Inflammatory macrophage (primary cell): ENCODE measurements at places on chromosomes 4 and X.

DNA sequence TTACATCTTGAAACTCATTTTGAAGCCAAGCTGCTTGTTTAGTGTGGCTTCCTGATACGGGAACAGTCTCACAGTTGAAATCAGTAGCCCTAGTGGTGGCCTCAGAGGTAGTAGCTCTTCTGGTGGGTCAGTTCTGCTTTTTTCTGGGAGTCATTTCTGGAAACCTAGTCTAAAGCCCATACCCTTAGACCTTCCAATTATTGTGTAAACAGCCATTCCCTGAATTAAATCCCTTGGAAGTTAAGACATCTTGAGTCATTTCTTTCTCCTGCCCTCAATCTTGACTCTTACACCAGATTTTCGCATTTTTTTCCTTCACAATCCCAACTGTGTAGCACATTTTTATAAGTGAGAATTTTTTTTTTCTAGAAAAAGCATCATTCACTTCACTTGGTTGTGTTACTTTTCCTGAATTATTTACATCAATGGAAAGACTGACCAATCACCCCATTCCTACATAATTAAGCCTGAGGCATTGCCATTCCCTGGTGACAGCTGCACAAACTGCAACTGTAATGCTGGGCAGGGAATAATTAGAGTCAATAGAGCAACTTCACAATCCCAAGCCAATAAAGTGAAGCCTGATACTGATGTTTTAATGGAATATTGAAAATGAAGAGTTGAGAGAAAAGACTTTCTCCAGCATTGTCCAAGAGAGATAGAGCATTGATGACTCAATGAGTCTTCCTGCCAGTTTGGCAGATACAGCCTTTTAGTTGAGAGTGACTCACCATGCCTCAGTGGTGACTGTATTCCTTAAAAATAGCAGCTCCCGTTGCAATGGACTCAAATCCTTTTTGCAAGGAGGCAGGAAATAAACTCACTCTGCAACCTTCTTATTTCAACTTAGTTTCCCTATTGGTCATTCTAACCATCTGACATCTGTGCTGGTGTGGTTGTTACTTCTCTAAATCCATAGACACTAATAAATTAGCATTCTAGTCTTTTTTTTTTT is 13.0 kb upstream of the SEPSECS start:
- peak; percentile 95 for DNase-seq

- no peak for DNase-seq
Measured at GRCh38 chrX:135396109-135396508, 25.6 kb upstream of the SMIM10L2A start.

DNA sequence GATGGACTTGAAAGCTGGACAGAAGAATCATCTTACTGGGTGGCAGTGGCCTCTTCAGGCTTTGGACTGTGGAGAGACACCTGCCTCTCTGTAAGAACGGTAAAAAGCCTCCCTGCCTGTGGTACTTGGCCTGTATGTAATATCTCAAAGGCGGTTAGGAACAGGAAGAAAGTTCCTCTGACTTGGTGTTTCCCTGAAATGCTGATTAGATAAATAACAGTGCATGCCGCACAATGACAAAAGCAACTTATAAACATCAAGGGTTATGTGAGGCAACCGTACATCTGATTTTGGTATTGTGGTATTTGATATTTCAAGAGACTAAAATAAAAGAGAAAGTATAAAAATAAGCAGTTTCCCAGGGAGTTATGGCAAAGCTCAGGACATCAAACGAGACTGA is 92.4 kb upstream of the SORBS2 start:
- no peak for DNase-seq

- no peak for DNase-seq
Measured at GRCh38 chr4:112736718-112737135, 99.8 kb downstream of the LARP7 start.

- no peak for DNase-seq
Measured at GRCh38 chr4:86640469-86640868, 46.4 kb downstream of the PTPN13 start.

DNA sequence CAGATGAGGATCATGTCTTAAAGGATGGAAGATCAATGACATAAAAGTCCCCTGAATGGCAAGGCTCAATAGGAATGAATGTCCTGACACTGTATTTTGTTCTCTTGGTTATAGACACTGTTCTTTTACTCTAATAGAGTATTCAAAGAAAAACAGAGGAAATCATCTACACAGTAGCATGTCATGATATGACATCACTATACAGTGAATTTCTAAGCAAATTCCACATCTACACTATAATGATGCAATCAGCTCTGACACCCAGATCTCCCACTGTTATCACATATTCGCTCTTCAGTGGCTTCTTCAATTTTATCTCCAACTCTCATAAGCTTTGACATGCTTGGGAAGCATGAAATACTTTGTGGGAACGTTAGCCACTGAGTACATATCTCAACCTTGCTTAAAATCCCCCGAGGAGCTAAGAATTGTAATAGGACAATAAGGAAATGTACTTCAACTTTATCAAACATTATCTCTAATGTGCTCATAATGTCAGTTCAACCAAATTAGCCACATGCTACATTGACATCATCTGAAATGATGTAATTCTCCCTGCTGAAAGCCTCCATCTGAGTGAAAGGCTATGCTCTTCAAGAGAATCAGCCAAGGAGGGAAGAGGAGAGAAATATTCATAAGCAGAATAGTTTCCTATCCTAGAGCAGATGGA is 139.6 kb upstream of the PTCHD1 start:
- no peak for DNase-seq

GRCh38 chr4:179307297-179308136 is 1865.3 kb upstream of the AGA start:
- peak; percentile 47 for DNase-seq

- DNase-seq, result peak; percentile 48
Measured at GRCh38 chr4:89111833-89112563, 665 bp downstream of the TIGD2 start.

GRCh38 chrX:107709266-107709806 is 66.3 kb downstream of the TSC22D3 start:
- no peak for DNase-seq

DNA sequence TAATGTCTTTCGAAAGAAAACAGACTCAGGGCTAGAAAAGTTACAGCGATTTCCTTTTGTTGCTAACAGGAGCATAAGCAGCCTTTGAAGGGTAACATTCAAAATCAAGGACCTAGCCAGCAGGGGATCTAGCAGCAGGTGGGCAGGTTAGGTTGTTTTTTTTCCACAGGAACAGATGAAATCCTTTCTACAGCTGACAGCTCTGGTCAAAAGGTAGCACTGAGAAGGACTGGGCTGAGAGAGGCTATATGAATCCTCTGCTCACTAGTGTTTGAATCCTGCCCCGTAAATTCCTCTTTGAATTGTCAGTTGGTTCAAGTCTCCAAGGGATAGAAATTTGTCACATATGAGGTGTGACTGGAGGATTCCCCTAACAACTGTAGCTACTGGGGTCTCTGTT is 188.2 kb downstream of the SH2D1A start:
- DNase-seq, result no peak

DNA sequence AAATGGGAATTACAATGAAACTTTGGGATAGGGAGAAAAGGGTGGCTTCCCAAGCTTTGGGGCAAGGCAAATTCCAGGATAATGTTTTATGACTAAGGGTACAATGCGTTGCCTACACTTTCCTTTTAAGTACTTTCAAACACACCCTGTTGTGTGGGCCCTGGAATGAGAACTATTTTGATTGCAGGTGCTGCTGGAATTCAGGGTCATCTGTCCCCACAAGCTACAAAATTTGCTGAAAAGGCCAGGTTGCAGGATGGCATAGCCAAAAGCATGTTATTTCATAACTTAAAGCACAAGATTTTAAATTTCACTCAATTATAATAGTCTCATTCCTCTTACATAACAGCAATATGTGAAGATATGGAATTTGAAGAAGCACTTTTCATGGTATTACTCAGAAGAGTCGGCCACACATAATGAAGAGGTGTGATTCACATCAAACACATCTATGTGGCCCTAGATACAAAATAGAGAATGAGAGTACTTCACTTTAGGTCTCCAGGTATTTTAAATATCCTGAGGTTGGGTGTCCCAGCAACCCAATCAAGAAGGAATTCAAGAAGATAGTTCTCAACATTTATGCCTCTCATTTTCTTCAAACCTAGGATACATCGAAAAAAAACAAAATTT is 89.3 kb downstream of the APBB2 start:
- no peak for DNase-seq

DNA sequence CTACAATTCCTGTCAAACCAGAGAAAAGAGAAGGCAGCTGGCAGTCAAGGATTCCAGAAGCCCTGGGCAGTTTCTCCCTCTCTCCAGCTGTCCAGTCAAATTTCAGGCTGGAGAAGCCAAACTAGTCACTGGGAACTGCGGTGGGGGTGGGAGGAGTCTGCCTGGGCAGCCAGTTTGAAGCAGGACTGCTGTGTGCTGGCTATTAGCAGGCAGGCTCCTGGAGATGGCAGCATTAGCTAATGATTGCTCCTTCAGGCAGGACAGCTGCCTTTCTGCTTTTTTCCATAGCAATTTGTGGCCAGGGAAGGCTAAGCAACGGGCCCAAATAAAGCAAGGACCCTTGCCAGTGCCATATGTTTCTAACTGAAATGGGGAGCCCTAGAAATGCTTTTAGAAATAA is 44.7 kb upstream of the FGF13 start:
- no peak for DNase-seq

- DNase-seq, result no peak
Measured at GRCh38 chrX:65750674-65751469, 83.4 kb downstream of the MSN start.

- no peak for DNase-seq
Measured at GRCh38 chr4:47519239-47519883, 34.3 kb downstream of the ATP10D start.

- peak; percentile 26 for DNase-seq
Measured at GRCh38 chrX:64894454-64895038, 81.7 kb downstream of the ZC4H2 start.

DNA sequence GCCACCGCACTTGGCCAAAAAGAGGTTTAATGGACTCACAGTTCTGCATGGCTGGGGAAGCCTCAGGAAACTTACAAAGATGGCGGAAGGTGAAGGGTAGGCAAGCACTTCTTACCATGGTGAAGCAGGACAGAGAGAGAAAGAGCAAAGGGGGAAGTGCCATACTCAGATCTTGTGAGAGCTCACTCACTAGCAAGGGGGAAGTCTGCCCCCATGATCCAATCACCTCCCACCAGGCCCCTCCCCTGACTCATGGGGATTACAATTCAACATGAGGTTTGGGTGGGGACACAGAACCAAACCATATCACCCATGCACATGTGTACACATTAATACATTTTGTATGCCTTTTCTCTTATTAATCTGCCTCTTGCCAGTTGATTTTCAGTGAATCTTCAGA is 77.2 kb upstream of the HSD17B10 start:
- peak; percentile 74 for DNase-seq

- DNase-seq, result no peak
Measured at GRCh38 chrX:86348669-86349068, 200.4 kb downstream of the DACH2 start.

DNA sequence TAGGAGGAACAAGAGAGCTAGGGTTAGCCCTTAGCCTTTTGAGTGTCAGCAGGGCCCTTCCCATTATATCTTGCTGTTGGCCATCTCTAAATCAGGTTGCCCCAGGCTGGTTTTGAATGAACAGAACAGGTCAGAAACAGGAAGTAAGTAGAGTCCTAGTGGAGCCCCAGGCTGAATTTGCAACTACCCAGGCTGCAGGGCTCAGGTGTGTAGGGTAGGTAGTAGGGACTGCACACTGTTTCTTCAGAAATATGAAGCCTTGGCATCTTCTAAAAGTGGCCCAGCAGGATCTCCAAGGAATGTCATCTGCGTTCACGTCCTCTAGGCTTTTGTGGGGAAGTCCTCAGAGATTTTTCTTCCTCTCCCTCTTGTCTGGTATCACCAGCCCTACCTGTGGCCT is 90.2 kb downstream of the ADGRG4 start:
- no peak for DNase-seq

GRCh38 chr4:1794809-1795298 is 1.8 kb downstream of the FGFR3 start:
- DNase-seq, result no peak

GRCh38 chr4:119206178-119206577 is 6.3 kb upstream of the USP53 start:
- no peak for DNase-seq

GRCh38 chrX:41351923-41352322 is 18.0 kb downstream of the DDX3X start:
- DNase-seq, result no peak

- DNase-seq, result peak; percentile 54
Measured at GRCh38 chr4:80201252-80202151, 4.2 kb downstream of the PRDM8 start.

- DNase-seq, result no peak
Measured at GRCh38 chrX:136765821-136766356, 14.8 kb downstream of the ARHGEF6 start.

DNA sequence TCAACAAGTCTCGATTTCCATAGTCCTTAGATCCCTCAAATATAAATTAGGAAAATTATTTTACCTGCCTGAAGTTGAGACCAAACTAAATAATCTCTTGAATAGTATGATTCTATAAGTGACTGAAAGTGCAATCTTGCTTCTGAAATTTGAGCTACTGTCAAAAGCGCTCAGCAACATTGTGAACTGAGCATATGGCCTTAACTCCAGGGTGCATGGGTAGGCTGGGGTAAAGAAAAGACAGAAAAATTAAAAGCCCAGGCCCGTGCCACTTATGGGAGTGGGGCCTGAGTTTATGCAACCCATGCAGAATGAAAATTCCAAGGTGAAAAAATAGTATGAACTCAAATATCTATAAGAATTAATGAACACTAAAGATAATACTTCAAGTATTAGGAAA is 9.8 kb downstream of the PGRMC2 start:
- DNase-seq, result no peak

GRCh38 chr4:130238121-130238520 is 1142.2 kb downstream of the C4orf33 start:
- DNase-seq, result no peak

DNA sequence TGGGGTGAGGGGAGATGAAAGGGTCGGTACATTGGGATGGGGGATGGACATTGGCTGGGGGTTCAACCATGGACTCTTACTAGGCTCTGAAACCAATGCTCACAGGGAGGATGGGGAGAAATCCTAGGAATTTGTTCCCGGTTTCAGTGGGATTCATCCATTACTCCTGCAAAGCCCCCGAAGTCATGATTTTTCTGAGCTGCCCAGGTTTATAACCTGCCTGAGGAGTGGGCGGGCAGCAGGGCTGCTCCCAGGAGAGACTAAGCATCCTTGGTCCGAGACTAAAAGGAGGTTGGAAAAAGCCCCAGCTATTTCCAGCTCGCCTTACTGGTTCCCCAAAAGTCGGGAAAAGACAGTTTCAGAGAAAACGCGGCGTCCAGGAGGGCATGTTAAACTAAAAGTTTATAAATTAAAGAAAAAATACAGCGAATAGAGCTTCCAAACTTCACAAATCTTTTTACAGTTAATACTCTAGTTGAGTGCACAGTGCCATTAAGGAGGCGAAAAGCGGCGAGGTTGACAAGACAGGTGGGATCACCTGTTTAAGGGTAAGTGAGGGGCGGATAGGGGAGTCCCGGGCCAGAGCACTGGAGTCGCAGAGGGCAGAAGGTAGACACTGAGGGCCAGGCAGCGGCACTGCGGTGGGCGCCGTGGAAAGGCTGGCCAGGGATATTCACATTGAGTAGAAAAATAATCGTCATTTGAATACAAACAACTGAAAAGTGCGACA is 3.7 kb downstream of the NKX3-2 start:
- DNase-seq, result no peak
